ENCODE measurements at places on chromosomes 7 and 10.
A peak's percentile ranks its signal among the peaks of the same experiment; 100 is the strongest.

DNA sequence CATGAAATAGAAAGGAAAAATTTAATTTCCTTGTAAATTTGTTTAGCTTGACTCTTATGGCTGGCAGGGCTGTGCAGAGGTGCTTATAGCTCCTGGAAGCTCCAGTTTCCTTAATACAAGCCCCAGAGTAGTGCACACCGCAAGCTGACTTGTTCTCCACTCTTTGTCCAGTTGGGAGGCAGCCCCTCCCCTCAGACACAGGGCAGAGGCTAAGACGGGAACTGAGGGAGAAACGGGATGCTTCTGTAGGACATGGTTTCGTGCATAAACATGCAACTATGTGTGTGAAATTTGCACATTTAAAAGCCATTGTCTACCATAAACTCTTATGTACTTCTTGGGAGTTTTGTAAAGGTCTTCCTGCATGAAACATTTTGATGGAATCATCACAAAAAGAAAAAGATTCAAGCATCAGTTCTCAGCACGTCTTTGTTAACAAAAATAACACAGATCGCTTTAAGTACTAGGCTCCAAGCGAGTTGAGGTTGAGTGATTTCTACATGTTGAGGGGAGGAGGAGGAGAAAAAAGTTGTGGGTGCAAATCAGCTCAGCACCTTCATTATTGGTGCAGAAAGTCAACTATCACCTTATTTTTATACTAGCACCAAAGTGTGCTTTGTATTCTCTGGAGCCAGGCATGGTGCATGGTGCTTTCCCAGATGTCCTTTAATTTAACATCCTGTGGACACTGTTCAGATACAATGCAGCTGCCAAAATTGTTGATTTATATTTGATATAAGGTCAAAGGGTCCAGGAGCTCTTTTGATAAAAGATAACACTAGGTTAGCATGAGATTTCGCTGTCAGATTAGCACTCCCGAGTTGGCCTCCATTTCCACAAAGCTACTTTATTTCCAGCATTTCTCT is 124.5 kb downstream of the CHN2 start:
- DNase-seq, result no peak

DNA sequence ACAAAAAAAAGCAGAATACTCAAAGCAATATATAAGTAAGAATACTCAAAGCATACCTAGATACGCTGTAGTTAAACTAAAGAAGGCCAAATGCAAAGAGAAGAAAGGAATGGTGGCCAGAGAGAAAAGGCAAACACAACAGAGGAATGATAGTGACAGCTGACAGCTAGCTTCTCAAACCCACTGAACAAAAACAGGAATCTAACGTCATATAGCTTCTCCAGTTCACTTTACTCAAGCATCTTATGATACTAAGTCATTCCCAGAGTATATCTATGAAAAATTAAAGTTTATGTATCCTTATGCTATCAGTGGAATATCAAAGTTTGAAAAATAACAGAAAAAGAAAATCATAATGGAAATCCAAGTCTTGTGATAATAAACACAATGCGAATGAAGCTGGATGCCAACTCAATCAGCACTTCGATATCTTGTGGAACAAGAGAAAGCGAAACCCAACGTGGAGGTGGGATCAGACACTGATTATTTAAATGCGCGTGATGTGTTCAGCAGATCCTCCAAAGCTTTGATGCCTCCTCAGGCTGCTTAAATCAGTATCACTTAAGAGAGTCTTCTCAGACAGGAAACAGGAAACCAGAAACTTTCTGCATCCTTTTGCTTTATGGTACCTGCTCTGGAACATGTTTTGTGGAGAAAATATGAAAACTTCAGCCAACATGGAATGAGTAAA is 102.8 kb downstream of the PIP4K2A start:
- peak; percentile 44 for DNase-seq

DNA sequence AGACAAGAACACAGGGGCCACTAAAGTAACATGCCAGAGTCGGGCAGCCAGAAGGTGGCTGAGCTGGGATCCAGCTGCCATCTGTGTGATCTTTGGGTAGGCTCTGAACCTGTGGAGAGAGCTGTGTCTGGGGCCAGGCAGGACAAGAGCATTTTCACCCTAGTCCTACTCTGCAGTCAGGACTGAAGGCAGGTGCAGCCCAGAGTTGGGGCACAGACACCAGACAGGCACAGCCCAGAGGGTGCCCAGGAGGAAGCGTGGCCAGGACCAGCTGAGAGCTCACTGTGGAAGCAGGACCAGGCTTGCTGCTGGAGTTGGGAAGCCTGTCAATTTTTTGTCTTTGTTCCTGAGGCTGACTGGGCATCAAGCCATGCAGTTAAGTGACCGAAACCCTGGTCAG is 113.6 kb downstream of the ADCY1 start:
- DNase-seq, result no peak

GRCh38 chr7:67448271-67448670 is 451.6 kb downstream of the TYW1 start:
- DNase-seq, result no peak

GRCh38 chr7:108014747-108015682 is 12.1 kb upstream of the LAMB1 start:
- no peak for DNase-seq

All from activated T-helper 1 cell treated with Interleukin-2 at 50 U/mL for 16 hours (primary cell).